ENCODE measurements at places on chromosomes 1 and 21. TPM values are rescaled to one million over a fixed set of nuclear protein-coding genes. Genes with fewer than 3 reads are reported as not detected.

The RGS13 gene
- total RNA-seq: not detected

The GLMN gene
- total RNA-seq: 7.0 TPM

The TNFRSF4 gene
- 0.36 TPM for total RNA-seq

The LRRC38 gene
- not detected for total RNA-seq

The TTLL10 gene
- total RNA-seq: not detected

The PI4KB gene
- total RNA-seq: 73.3 TPM

The APOBEC4 gene
- not detected for total RNA-seq

The FAM72B gene
- total RNA-seq: 13.4 TPM

The TSACC gene
- 0.69 TPM for total RNA-seq

The CSMD2 gene
- total RNA-seq: 0.98 TPM

The SEC16B gene
- 0.17 TPM for total RNA-seq

The FAM72C gene
- 6.2 TPM for total RNA-seq
